ENCODE measurements at places on chromosomes 16 and 17.
A peak's percentile ranks its signal among the peaks of the same experiment; 100 is the strongest.

DNA sequence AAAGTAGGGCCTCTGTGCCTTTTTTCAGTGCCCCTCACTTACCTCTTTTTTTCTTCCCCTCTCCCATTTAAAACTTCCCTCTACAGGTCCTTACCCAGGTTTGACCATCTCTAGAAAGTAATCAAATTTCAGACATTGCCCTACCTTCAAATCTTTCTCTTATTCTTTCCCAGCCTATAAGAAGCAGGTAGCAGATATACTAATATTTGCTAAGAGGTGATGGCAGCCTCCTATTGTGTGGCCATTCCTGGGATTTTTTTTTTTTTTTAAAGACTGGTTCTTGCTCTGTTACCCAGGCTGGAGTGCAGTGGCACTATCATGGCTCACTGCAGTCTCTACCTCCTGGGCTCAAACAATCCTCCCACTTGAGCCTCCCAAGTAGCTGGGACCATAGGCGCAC, 111.1 kb upstream of the HAS3 start:
- no peak for DNase-seq

- no peak for DNase-seq
Observed at GRCh38 chr17:44898768-44899073, 524 bp downstream of the EFTUD2 start.

DNA sequence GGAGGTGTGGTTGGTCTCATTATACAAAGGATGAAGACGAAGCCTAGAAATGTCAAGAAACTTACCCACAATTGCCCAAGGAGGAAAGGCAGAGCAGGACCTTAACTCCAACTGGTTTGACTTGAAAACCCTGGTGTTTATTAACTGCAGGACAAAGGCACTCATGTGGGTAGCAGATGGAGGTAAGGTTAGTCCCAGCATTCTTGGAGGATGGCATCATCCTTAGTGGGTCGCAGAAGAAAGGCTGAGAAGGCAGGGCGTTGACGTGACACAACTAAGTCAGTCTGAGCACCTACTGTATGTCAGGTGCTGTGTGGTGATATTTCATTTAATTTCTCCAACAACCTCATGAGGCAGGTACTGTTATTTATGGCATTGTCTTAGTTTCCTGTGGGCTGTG, 101.3 kb downstream of the HAPSTR1 start:
- DNase-seq = no peak

- DNase-seq = no peak
Observed at GRCh38 chr16:12356632-12357340, 380.3 kb downstream of the SNX29 start.

DNA sequence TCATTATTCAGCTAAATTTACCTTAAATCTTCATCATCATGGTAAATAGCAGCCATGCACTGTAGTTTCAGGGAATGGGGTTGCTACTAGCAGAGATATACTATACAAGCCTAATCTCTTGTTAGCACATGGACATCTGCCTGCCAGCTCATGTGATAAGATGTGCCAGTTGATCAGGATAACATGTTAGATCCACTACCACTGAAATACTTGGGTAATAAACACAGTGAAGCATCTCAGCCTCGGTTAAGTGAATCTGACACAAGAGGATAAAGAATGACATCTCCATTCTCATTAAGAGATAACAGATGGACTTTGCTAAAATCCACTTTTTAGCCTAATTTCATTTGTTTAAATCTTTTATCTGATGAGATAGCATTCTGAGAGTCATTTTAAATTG, 256.1 kb downstream of the CDH8 start:
- no peak for DNase-seq

DNA sequence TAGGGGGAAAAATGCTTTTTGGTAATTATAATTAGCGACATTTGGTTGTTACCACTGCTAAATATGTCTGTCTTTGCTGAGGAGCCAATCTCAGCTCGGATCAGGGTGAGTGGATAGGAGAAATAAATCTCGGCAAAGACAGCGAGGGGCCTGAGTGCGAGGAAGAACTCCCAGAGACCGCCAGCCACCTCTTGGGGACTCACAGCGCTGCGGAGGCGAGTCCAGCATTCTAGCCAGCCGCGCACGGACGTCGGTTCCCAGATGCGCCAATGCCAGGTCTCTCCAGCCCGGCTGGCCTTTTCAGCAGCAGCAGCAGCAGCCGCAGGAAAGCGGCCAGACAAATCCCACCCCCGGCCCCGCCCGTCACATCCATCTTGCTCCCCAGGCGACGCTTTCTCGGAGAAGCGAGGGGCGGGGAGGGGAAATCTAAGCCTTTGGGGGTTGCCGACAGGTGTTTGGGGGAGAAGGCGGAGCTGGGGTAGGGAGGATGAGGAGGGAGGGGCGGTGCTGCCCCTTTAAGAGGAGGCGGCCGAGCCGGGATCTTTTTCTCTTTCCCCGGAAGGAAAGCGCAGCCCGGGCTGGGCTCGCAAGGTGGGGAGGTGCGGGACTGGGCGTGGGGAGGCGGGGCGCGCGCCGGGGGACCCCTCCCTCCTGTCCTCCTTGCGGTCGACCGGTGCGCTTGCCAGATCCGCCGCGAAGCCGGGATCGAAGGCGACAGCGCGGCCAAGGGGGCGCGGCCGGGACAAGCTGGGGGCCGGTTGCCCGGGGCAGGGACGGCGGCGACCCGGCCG, at the start of gene ITGA3:
Gene ITGA3, plus strand, starts transcription at position 685 of the 791 bp plus-strand sequence. CDS start 330 bp downstream, outside the sequence.
- DNase-seq = no peak

- no peak for DNase-seq
Observed at GRCh38 chr16:87474566-87474996, 18.2 kb downstream of the ZCCHC14 start.

GRCh38 chr17:69497161-69497560, 82.7 kb downstream of the MAP2K6 start:
- no peak for DNase-seq

DNA sequence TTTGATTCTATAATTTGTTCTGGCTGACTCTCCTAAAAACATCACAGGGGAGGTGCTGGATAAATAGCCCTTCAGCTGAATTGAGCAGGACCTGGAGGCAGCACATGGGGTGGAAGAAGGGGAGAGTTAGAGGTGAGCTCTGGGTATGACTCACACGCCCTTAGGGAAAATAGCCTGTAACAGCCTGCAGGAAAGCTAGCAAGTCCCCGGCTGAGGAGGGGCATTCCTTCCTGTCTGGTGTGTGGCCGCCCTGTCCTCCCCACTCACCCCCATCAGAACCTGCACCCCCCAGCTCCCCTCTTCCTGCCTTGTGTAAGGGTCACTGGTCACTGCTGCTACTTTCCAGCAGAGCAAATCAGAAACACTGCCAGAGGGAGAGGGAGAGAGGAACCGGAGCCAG, 187.4 kb downstream of the C16orf95 start:
- DNase-seq = no peak

DNA sequence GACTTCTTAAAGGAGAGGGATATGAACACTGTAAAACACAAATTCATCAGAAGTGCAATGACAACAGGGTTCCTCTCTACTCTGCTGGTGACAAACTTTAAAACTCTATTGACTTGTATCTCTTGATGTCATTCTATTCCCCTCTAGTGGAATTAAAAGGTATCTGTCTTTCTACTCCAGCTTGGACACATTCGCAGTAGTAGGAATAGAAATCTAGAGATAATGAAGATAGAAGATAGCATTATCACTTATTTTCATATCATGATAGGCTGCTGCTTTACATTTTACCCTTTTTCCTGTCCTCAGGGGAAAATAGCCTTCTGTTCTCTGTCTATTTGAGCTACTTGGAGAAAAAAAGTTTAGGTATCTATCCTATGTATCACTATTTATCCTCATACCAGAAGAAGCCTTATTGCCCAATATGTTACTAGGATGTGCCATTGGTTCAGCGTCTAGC, 209.6 kb upstream of the CACNG5 start:
- no peak for DNase-seq

GRCh38 chr16:51306886-51307595, 156.0 kb upstream of the SALL1 start:
- DNase-seq = no peak

- DNase-seq = peak; percentile 54
Observed at GRCh38 chr16:58264961-58265479, 29.8 kb downstream of the PRSS54 start.

DNA sequence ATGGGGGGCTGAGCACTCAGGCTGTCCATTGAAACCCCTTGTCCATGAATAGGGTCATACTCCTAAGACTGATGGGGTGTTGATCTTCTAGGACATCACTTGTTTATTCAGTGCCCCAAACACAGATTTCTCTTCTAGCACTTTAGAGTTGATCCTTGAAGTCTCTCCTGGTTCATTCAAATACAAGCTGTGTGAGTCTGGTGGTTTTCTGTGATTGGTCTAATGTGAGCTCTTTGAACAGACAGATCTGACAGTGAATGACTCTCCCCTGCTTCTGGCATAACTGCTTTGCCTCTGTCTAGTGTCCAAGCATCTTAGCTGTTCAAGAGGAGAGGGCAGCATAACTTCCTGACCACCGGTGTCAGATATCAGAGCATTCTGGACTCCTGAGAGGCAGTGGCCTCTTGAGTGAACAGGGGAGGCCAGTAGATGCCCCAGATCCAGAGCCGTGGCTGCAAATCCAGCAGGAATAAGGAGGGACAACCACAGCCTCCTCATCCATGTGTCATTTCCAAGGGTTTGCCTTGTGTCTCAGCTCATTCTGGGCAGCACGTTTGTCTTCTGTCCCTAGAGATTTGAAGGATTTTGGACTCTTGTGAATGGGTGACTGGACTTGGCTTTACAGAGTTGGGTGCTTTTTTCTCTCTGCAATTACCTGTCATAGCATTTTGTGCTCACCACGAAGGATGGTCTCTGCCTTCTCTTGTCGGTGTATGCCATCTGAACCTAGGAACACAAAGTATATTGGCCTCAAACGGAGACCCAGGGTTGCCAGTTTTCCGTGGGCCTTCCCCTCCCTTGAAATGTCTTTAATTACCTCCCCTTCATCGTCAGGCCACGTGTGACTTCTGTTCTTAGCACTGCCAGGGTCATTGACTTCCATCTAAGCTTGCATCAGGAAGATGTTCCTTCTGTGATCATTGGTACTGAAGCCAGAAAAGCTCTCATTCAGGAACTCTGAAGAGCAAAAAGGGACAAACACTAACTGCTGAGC, 13.9 kb upstream of the CLEC18C start:
- no peak for DNase-seq

- no peak for DNase-seq
Observed at GRCh38 chr17:7437950-7438614, 1.2 kb upstream of the FGF11 start.

DNA sequence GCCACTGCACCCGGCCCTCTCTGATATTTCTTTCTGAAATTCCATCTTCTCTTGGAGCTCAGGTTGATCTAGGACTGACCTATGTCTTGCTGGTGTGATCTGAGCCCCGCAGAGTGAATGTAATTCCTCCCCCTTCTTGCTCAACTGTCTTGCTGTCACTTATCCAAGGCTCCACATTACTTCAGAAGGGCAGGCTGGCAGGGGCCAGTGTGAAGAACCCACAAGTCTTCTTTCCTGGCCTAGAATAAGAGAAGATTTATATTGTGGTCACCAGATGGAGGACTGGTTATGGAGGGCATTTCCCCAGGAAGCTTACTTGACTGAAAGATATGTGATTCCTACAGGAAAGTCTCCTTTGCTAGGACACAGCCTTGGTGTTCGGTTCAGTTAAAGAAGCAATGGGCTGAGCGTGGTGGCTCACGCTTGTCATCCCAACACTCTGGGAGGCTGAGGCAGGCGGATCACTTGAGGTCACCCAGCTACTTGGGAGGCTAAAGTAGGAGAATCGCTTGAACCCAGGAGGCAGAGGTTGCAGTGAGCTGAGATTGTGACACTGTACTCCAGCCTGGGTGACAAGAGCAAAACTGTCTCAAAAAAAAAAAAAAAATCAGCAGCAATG, 13.4 kb downstream of the ITGAL start:
- no peak for DNase-seq

- DNase-seq = no peak
Observed at GRCh38 chr17:47732399-47733046, 513 bp upstream of the TBX21 start.

GRCh38 chr16:27127308-27127707, 60.6 kb downstream of the C16orf82 start:
- DNase-seq = peak; percentile 22

DNA sequence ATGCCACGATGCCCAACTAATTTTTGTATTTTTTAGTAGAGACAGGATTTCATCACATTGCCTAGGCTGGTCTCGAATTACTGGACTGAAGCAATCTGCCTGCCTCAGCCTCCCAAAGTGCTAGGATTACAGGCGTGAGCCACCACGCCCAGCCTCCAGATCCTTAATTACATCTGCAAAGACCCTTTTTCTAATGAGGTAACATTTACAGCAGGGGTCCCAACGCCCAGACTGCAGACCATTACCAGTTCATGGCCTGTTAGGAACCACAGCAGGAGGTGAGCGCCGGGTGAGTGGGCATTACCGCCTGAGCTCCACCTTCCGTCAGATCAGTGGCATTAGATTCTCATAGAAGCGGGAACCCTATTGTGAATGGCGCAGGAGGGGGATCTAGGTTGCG, 4.0 kb upstream of the RAB11FIP4 start:
- no peak for DNase-seq

- DNase-seq = no peak
Observed at GRCh38 chr17:48619826-48620449, 4.8 kb upstream of the HOXB8 start.

DNA sequence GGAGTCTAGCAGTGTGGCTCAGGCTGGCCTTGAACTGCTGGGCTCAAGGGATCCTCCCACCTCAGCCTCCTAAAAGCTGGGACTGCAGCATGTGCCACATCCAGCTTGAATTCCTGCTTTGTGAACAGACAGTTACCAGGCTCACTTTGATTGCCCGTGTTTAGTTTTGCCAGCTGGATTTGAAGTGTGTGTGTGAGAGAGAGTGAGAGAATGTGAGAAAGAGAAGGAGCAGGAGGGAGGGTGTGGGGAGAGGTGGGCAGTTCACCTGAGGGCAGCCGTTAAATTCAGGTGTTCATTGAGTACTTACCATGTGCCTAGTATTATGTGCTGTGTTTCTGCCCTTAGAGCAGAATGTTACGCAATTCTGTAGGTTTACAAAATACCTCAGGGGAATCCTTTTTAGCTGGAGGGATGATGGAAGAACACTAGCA, 4.7 kb downstream of the DUSP14 start:
- no peak for DNase-seq

DNA sequence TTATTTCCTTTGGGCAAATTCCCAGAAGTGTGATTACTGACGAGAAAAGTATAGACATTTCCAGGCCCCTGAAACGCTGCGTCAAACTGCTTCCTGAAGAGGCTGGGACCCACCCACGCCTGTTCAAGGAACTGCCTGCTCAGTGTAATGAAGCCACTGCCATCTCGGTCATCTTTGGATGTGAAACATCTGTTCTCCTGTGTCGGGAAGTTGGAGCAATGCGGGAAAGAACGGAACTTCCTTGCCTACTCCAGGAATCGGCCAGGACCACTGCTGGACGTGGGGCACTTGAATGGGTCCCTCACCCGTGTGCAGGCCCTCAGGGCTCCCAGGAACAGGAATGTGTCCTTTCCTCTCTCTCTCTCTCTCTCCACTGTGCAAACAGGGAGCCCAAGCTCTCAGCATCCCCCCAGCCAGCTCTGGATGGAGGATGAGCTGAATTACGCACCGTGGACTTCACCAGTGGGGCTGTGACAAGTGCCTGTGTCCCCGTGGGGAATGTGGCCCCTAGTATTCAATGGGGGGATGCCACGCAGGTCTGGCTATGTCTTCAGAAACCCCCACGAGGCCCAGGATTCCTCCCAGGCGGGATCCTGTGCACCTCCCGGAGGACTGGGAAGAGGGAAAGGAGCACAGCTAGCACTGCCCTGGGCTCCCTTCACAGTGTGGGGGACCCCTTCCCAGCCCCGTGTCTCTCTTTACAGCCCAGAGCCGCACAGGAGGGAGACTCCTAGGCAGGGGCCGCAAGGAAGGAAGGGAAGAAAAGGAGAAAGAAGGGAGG, 18.3 kb upstream of the LITAF start:
- DNase-seq = no peak
